Urinary bladder (tissue), 4 donors: ENCODE measurements at places on chromosomes 2 and 18.

DNA sequence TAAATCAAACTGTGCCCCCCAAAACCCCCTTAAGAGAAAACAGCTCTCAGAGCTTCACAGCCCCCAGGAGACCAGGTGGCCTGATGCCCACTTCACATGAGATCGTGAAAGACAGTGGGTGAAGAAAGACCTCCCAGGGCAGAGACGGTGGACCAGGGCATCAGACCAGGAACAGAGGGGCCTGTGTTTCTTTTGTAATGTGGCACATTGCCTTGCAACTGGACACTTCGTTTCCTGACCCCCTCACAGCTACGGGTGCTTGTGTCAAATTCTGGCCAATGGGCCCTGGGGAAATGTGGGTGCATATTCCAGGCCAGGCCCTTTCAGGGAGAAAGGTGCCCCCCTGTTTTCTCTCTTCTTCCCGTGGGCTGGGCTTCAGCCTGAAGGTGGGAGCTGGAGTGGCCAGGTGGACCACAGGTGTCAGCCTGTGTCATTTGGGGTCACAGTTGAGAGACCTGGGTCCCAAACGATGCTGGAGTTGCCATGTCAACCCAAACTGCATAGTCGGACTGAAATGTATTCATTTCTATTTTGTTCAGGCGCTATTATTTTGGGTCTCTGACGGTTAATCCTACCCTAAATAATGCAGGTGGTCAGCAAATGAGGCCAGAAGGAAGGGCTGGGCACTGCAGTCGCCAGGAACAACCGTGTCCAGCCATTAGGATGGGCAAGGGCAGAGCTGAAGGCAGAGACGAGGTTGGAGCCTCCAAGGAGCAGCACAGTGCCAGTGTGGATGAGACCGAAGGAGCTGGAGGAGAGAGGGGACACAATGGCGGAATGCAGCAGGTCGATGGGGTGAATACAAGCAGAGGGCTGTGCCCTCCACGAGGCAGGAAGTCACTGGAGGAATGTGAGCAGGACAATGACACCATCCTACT is 338.2 kb downstream of the EIPR1 start:
- no peak for DNase-seq

- DNase-seq, result no peak
Measured at GRCh38 chr18:55012008-55012407, 52.7 kb upstream of the CCDC68 start.

DNA sequence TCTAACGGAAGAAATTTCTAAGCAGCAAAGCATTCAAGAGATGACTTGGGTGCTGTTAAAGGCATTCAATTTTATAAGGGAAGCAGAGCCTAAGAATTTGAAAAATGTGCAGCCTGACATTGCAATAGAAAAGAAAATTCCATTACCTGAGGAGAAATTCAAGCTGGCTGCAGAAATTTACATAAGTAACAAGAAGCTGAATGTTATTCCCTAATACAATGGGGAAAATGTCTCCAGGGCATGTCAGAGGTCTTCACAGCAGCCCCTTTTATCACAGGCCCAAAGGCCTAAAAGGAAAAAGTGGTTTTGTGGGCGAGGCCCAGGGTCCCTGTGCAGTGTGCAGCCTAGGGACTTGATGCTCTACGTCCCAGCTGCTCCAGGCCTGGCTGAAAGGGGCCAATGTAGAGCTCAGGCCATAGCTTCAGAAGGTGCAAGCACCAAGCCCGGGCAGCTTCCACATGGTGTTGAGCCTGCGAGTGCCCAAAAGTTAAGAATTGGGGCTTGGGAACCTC is 306.7 kb downstream of the RDH14 start:
- DNase-seq, result no peak

DNA sequence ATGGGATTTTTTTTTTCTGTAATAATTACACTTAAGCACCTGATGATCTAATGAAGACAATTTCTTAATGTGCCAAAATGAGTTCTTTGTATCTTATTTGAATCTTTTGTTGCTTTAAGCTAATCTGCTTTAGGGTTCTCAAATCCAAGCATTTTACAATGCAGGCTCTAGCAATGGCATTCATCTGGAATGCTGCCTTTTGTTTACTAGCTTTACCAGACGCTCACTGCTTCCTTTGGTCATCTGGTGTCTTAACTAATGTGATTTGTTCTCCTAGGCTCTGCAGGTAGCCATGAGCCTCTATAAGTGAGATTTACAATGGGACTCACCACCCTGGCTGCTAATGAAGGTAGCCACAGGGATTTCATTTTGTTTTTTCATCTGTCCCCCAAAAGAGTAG is 100.3 kb downstream of the GREB1L start:
- DNase-seq, result no peak

DNA sequence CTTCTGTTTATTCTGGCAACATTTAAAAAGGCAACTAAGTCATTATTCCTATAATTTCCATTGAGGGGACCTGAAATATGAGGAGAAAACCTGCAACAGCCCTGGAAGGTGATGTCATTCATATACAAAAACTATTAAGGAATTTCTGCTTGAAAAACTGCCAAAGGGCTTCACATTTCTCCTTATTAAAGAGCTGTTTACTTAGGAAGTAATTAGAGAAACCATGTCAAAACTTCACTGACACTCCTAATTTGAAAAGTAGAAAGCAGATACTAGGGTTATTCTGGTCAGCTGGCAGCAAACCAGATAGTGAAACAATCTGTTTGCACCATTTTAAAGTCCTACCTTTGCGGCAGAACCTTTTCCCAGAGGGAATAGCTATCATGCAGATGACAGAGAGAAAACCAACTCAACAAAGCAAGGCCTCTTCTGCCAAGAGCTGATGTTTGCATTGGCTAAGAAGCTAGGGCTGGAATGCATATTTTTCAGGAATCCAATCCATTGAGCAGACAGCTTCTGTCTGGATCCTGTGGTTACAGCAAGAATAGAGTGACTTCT is 592.2 kb upstream of the SYT4 start:
- no peak for DNase-seq

- no peak for DNase-seq
Measured at GRCh38 chr18:22424565-22424963, 6.8 kb upstream of the CTAGE1 start.

DNA sequence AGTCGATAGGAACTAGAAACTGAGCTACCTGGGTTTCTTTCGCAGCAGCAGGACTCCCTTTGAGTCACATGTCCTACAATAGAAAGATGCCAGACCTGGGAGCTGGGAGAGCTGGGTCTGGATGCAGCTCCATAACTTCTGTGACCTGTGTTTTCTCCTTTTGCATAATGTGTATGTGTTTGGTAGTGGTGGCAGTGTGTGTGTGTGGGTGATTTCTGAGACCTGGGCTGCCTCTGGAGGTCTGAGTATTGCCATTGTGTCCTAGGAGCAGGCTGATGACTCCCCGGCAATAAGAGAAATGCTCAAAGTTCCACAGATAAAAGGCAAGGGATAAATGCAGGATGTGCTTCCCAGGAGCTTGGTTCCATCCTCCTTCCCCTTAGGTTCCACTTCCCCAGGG is 6.4 kb downstream of the WNT10A start:
- DNase-seq, result no peak

- no peak for DNase-seq
Measured at GRCh38 chr18:36610661-36611060, 218.1 kb downstream of the TPGS2 start.

DNA sequence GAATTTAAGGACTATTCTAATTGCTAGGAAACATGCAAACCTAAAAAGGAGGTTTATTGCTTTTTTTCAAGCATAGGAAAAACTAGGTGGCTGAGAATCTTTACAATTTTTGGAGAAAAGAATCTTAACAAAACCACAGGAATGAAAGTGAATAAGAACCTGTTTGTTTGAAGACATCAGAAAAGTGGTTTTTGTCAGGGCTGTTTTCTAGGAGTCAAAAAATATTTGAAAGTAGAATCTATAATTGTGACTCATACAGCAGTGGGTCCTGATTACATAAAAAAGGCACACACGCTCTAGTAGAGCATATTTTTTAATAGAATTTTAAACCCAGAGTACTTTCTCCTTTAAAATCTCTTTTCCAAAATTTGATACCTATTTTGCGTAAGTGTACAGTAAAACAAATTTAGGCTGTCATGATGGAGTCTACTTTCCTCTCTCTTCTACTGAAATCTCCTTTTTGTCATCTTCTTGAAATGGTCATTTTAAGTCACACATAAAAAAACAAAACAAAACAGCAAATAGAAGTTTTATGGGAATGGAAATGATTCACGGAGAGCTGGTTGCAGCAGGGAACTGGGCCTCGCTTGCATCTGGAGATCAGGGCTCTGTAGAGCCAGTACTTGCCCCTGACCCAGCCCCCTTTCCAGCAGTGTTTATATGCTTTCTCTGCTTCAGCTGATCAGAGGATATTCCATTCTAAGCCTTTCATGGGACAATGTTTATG is 59.1 kb upstream of the PELI1 start:
- DNase-seq, result no peak

GRCh38 chr18:79796531-79797405 is 970 bp upstream of the KCNG2 start:
- DNase-seq, result no peak

DNA sequence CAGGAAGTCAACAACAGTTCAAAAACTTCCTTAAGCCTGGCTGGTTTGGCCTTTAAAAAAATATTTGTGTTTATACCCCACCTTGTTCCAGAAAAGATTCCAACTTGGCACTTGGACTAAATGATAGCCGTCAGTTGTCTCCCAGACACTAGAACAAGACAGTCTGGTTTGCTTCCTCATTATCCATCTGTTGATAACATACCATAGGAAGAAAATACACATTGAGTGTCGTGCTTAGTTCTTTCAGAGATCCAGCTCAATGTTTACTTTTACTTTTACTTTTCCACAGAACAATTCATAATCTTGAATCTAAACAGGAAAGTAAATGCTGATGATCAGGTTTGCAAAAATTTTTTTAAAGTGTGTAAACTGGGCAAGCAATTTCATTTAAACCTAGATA is 2.4 kb upstream of the VPS54 start:
- no peak for DNase-seq

GRCh38 chr18:12315490-12315889 is 7.4 kb downstream of the TUBB6 start:
- DNase-seq, result no peak

DNA sequence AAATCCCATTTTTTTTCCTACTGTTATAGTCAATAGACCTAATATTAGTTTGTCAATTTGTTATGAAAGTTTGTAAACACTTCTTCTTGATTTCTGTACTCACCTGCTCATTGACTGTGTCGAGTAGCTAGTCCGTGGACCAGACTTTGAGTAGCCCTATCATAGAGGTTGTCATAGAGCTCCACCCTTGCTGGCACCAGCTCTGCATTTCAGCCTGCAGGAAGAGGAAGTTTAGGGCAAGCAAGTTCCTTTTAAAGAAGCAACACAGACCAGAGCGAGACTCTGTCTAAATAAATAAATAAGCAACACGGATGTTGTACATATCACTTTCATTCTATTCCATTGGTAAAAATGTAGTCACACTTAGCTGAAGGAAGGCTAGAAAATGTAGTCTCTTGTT is 74.0 kb downstream of the MCFD2 start:
- DNase-seq, result no peak

DNA sequence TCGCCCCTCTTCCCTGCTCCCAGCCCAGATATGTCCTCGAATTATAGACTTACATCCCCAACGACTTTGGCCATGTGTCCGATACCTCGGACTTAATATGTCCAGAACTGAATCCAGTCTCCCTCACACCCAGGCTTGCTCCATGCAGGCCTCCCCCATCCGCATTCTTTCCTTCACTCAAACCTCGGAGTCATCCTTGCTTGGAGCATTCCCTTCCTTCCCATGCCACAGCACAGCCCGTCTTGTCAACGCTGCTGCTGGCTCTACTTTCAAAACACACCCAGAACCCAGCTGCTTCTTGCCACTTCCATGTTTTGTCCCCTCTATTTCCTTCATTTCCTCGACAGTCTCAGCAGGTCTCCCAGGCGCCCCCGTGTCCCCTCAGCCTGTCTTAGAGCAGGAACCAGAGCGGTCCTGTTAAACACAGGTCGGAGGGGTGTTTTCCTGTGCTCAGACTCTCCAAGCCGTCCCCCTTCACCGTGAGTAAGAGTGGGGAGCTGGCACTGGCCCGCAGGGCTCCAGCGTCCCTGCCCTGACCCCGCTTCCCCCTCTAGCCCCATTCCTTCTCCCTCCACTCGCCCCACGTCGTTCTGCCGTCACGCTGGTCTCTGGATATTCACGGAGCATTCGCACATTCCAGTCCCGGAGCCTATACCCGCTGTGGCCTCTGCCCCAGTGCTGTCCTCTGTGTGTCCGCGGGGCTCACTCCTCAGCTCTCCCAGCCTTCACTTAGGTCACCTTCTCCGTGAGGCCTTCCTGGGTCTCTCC is 54.4 kb downstream of the VAPA start:
- DNase-seq, result no peak

DNA sequence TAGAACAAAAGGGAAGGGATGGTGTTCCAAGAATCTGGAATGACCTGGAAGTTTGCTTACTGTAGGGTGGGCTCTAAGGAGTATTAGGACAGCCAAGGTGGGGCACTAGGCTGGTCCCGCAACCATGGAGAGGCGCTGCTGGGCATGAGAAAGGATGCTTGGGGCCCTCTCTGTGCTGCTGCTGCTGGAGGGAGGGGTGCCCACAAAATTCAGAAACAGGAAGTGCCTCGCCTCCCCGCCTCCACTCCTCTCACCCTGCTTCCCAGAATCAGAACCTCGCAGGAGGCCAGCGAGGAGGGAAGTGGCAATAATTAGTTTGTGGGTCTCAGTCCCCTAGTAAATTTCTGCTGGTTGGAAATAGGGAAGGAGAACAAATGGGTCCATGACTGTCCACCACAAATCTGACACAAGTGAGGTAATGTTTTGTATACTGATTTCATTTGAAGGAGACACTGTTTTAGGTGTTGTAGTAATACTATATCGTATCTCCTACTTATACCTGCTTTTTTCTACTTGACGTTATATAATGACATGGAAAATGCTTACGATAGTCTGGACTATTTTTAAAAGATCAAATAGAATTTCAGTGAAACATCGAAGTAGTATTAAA is 7.9 kb upstream of the PDCL3 start:
- DNase-seq, result no peak

GRCh38 chr18:9062418-9062751 is 40.1 kb upstream of the NDUFV2 start:
- DNase-seq, result no peak

GRCh38 chr2:25305775-25306174 is 36.0 kb downstream of the DNMT3A start:
- DNase-seq, result no peak

DNA sequence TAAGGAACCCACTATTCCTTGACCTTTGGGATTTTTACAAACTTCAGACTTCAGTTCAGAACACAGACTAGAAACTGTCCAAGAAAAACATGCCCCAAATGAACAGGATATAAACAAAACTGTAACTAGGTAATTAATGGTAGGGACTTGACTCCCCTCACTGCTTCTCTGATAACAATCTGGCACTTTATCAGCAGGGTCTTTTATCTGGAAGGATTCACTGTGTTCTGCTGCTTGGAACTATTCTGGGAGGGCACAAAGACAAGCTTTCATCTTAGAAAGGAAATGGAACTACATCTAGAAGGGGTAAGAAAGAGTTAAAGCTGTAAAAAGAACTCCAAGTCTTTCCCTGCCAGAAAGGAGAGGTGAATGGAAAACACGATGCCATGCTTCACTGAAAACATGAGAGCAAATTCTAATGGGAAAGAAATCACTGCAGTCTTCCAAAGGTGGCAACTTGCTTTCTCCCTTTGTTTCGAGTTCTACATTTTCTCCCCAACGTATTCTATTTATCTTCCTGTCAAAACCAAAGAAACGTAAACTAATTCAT is 181.2 kb downstream of the THADA start:
- DNase-seq, result no peak
